Smooth muscle cell of trachea (primary cell): ENCODE measurements at places on chromosomes 7 and 10. TPM values are rescaled to one million over a fixed set of nuclear protein-coding genes. Genes with fewer than 3 reads are reported as not detected.

Gene ZNF212
- total RNA-seq: 5.1 and 6.5 TPM in 2 replicates

Gene RTKN2
- 0.33 and 1.3 TPM in 2 replicates for total RNA-seq

Gene PILRA
- 0.15 and 0.50 TPM in 2 replicates for total RNA-seq

Gene SPDYE11
- under 0.01 TPM in 1 of 2 replicates, not detected in the other for total RNA-seq

Gene INPP5A
- total RNA-seq: 37.8 and 54.6 TPM in 2 replicates

Gene MBL2
- total RNA-seq: not detected in 2 replicates

Gene ALOX5
- total RNA-seq: not detected in 2 replicates

Gene ANKRD30A
- not detected in 2 replicates for total RNA-seq

Gene ITIH2
- not detected in 2 replicates for total RNA-seq

Gene PDK4
- total RNA-seq: 0.29 and 0.66 TPM in 2 replicates

Gene H2AZ2
- total RNA-seq: 136 and 290 TPM in 2 replicates

Gene DEPP1
- total RNA-seq: 38.4 and 77.9 TPM in 2 replicates

Gene ADARB2
- total RNA-seq: not detected in 2 replicates

Gene PGAM2
- 0.17 and 0.29 TPM in 2 replicates for total RNA-seq

Gene CLDN3
- 0.33 TPM in 1 of 2 replicates, not detected in the other for total RNA-seq

Gene NUTM2B
- 0.15 and 1.2 TPM in 2 replicates for total RNA-seq
